ENCODE measurements at places on chromosomes 7 and 10.
A peak's percentile ranks its signal among the peaks of the same experiment; 100 is the strongest.

- no peak for DNase-seq
These were observed 48.5 kb downstream of the FOXL3 start for GRCh38 chr7:338295-339061.

DNA sequence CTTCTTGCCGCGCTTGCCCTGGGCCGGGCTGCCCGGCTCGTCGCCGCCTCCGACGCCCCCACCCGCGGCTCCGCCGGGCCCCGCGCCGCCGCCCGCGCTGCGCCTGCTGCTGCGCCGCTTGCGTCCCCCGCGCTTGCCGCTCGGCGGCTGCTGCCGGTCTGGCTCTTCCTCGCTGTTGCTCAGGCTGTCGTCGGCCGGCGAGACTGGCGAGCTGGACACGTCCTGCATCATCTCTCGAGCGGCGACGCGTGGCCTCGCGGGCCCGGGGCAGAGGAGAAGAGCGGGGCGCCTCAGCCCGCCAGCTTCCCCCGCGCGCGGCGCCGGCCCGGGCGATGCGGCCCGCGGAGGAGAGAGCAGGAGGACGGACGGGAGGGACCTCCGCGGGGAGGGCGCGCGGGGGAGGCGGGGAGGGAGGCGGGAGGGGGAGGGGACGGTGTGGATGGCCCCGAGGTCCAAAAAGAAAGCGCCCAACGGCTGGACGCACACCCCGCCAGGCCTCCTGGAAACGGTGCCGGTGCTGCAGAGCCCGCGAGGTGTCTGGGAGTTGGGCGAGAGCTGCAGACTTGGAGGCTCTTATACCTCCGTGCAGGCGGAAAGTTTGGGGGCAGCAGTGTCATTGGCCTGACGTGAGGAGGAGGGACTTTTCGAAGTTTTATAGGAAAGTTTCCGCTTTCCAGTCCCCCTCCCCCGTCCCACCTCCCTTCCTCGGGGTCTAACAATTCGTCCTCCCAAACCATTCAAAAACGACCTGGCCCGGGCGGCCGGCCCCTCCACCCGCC, at the start of gene TWIST1:
Gene TWIST1, minus strand, starts transcription at position 546 of the 779 bp plus-strand sequence. Its CDS starts 315 bp downstream, at position 231.
- no peak for DNase-seq

GRCh38 chr10:82420001-82420400, 545.0 kb downstream of the NRG3 start:
- no peak for DNase-seq

GRCh38 chr7:50185208-50185607, 92.2 kb upstream of the ZPBP start:
- no peak for DNase-seq

DNA sequence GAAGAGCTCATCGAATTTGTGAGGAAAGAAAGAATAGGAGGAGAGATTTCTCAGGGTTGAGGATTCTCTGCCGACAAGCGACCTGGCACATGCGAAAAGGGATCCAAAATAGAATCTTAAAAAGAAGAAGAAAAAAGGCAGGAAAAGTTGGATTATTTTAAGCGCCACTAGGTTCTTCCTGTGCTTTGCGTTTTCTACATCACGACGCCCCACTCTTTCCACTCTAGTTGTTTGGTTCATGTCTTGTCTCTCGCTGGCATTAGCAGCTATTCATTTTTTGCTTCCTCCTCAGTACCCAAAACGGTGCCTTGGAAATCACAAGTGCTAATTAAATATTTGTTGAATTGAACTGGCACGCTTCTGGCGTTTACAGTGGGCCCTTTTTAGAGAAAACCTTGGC, 674 bp upstream of the FRA10AC1 start:
- no peak for DNase-seq

DNA sequence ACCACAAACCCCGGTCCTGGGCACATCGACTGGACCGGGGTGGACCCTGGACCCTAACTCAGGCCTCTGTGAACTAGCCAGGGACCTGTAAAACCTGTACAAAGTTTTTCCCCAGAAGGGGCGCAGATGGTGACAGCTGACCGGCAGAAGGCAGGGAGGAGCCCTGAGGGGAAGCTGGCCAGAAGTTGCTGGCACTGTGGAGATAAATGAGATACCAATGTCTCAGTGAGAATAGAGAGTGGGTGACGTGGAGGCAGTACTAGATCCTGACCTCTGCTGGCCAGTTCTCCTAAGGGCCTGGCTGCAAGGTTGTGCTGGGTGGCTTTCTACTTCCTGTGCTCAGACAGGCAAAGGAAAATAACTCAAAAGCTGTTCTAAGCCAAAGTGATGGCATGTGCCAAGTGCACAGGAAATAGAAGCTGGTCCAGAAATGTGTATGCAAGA, 10.6 kb upstream of the TSPAN14 start:
- peak; percentile 51 for DNase-seq

GRCh38 chr10:19778996-19779395, 37.2 kb upstream of the PLXDC2 start:
- no peak for DNase-seq

- no peak for DNase-seq
These were observed 73.7 kb downstream of the FOXL3 start for GRCh38 chr7:363626-364025.

DNA sequence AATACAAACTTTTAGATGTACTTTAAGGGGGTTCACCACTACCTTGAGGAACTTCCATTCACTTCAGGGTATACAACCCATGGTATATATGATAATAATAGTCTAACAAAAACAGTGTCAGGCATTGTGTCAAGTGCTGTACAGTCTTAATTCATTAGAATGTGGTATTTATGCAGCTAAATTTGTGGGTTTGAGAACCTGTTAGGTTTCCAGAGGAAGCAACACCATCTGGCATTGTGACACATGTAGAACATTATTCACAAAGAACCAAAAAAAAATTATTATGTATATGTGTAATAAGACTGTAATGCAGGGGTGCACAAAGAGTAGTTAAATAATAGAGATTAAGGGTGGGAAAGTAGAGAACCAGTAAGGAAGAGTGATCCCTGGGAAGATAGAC, 26.3 kb downstream of the TMEM60 start:
- no peak for DNase-seq

DNA sequence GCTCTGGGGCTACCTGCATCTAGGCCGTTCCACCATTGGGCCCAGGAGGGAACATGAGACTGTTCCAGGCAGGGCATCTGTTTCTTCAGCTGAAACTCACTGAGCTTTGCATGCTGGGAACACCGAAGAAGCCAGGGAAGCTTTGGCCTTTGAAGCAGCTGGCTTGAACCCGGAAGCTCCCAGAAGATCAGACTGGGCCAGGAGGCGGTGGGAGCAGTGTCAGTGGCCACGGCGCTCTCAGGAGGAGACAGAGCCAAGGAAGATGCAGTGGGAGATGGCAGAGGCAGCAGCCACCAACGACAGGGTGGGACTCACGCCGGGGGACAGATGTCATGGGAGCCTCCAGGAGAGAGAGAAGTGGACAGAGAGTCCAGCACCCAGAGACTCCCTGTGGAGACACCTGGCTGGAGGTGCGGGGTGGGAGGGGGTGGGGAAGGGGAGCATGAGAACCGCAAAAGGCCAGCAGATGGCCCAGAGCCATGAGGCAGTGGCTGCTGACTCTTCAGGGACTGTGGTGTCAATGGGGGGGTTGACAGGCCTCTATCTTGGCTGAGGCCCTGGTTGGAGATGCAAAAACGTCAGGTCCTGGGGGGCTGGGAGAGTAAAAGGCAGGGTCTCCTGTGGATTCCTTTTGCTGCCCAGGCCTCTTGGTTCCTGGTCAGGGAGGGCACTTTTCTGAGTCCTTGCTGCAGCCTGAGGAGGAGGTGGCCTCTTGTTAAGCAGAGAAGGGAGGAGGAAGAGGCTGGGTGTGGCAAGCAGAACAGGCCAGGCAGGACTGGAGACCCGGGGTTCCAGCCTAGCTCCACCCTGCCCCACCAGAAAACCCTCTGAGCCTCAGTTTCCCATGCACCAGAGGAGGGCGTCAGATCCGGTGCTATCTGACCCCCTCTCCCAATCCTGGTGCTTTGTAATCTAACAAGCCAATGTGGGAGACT, 6.3 kb upstream of the AQP1 start:
- no peak for DNase-seq

DNA sequence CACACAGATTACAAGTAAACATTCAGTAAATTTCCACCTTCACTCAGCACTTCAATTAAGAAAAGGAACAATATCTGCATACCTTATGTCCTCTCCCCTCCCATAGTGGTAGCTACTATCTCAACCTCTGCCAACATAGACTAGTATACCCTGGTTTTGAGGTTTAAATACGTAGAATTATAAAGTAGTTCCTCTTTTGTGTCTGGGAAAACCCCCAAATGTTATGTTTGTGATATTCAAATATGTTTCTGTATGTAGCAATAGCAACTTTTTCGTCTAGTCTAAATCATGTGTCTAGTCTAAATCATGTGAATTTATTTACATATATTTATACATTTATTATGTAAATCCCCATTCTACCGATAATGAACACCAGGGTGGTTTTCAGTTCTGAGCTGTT, 13.2 kb upstream of the CAMK2B start:
- DNase-seq = no peak

- DNase-seq = no peak
These were observed 82.9 kb downstream of the GRID1 start for GRCh38 chr10:86283466-86284287.

DNA sequence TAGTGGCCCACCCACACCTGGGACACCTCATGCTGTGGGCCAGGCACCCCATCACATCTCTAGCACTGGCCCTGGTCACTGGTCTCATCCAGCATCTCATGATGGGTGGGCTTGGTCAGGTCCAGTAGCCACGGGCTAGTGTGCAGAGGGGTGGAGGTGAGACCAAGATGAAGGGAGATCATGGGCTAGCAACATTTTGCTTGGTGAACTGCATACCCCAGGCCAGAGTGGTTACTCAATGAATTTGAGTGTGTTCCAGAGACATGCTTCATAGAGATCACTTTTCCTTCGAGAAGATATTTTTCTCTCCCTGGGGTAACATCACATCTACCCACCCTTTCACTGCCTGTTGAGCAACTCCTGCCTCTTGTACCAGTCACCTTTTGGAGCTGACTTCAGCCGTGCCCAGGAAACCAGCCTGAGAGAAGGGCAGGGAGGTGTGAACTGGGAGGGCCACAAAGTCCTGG, 44.2 kb downstream of the MINDY4 start:
- DNase-seq = no peak

DNA sequence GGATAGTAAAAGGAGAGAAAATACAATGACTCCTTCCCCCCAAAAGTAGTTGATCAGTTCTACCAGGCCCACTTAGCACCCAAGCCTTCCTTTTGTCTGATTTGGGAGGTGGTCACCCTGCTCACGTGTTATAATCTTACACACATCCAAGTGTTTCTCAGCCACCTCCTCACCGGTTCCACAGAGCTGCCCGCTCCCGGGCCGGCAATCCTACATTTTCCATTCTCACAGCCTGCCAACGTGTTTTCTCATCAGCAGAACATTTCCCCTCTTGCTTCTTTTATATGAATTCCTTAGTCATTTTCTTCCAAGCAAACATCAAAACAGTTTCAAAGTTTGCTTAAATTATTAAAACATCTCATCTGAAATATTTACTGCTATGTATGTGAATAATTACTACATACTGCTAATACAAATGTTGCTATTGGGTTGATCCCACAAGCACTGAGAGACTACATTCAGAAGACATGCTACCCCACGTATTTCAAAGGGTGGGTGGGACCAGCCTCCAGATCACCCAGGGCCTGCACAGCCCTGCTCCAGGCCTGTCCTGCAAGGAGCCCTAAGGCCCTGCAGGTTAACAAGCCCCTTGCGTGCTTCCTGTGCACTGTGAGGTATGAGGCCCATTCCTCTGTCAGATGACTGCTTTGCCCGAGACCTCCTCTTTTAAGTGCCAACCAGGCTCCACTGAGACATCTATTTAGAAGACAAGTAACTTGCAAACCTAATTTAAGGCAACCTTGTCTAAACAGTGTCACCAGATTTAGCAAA, 75.3 kb downstream of the GRB10 start:
- DNase-seq = no peak

DNA sequence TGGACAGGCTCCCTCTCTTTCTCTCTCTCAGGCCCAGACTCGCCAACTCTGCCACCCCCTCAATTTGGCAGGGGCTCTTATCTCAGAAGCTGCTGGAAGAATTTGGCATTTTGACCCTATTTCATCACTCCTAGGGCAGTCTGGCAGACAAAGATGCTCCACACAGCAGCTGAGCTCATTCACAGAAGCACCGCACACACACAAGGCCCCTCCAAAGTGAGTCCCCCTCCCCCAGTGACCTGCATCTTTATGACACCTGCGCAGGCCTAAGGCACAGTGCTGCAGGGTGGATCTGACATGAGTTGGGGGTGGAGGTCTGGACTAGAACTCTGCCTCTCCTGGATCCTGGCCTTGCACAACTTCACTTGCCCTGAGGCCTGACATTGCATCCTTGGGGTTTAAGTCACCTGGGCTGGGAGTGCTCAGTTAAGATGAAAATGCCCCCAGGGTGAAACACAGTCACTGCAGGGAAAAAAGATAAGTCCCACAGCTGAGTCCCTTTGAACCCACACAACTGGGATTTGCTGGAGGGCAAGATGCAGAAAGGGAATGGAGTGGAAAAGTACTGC, 41.1 kb upstream of the DUSP5 start:
- peak; percentile 88 for DNase-seq

DNA sequence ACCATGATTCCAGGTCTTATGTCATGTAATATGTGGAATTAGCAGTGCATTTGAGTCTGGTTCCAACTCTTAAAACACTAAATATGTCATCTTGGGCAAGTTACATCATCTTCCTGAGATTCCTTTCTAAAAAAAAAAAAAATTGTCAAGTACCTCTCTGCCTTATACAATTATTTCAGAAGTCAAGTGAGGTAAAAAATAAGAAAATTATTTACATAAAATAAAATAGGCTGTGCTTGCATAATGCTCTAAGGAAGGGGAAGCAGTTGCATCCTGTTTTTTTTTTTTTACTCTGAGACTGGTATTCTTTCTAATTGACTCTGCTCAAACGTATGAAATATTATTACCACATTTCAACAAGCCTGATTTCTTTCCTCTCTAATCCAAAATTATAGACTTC, 55.1 kb upstream of the SEMA3A start:
- no peak for DNase-seq

DNA sequence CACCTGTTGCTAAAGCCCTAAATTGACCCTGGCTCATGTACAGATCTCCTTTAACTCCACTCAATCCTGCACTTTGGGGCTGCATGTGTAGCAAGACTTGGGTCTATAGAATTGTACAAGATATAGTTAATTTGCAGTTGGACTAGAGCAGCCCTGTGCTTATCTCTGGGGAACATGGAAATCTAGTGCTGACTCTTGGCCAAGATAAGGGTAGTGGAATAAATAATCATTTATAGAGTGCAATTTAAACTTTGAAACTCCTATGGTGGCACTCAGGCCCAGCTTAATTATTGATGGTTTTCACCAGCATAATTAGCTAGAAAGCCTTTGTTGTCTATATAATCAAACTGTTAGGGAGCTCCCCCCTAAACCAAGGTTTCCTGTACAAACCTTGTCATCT, 39.2 kb upstream of the MBL2 start:
- DNase-seq = no peak

Data from renal cortical epithelial cell (primary cell).